ENCODE measurements at places on chromosomes 7 and 10.

- no peak for DNase-seq
Observed at GRCh38 chr10:15548331-15548730, 171.4 kb downstream of the ITGA8 start.

DNA sequence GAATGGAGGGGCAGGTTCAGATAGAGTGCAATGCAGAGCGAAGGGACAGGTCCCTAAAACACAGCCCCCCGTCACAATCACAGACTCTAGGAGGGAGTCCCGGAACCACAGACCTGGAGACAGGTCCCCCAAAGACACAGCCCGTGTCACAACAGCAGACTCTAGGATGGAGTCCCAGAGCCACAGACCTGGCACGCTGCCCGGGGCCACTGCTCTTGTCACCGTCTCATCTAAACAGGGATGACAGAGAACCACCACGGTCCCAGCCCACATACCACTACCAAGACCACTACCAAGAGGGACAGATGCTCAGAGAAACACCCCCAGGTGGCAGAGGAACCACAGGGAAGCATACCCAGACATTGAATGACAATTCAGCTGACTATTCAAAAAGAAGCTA, 183.9 kb downstream of the TCERG1L start:
- no peak for DNase-seq

GRCh38 chr10:30687698-30688213, 58.2 kb upstream of the LYZL2 start:
- DNase-seq: peak; percentile 83

- no peak for DNase-seq
Observed at GRCh38 chr10:118838364-118838763, 83.6 kb upstream of the CACUL1 start.

GRCh38 chr10:43794181-43794815, 145.6 kb upstream of the ZNF32 start:
- peak; percentile 58 for DNase-seq

DNA sequence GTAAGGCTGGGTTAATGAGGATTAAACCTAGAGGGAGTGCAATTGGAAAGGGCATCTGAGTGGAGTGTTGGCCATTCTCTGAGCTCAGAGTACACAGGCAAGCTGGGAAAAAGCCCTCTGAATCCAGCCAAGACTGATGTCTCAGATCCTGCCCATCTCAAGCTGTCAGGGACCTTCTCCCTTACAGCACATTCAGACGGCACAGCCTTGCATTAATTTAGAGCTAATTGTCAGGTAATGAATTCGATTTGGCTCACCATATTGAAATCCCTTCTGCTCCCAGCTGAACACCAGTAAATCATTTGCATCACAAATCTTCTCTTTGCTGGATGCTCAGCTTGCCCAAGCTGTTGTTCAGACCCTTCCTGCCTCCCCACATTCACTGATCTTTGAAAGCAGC, 399.3 kb upstream of the PODXL start:
- DNase-seq: no peak

DNA sequence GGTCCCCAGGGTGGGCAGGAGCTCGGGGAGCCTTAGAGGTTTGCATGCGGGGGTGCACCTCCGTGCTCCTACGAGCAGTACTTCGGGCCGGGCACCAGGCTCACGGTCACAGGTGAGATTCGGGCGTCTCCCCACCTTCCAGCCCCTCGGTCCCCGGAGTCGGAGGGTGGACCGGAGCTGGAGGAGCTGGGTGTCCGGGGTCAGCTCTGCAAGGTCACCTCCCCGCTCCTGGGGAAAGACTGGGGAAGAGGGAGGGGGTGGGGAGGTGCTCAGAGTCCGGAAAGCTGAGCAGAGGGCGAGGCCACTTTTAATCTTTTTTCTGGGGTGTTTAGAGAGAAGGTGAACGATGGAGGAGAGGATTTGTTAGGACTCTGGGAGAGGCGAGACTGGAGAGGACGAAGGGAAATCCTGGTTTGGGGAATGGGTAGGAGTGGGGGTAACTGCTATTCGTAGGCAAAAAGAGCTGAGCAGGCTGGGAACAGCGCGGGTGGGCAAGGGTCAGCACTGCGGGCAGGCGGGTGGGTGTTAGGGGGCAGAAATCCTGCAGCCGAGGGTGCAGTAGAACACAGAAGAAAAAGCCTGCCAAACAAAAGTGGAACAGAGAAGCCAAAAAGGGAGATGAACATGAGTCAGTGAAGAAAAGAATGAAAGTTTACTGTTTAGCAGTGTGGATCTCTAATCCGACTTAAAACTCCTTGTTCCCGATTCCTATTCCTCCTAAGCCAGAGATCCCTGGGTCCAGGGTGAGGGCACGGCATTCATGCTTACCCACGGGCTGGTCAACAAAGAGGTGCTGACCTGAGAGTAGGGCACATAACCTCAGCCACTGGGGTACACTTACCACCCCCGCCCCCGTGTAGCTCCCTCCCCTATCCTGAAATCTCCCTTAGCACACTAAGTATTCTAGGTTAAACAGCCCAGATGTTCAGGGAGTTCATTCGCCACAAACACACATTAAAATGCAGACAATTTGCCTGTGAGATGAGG, 26.9 kb downstream of the PRSS2 start:
- no peak for DNase-seq

DNA sequence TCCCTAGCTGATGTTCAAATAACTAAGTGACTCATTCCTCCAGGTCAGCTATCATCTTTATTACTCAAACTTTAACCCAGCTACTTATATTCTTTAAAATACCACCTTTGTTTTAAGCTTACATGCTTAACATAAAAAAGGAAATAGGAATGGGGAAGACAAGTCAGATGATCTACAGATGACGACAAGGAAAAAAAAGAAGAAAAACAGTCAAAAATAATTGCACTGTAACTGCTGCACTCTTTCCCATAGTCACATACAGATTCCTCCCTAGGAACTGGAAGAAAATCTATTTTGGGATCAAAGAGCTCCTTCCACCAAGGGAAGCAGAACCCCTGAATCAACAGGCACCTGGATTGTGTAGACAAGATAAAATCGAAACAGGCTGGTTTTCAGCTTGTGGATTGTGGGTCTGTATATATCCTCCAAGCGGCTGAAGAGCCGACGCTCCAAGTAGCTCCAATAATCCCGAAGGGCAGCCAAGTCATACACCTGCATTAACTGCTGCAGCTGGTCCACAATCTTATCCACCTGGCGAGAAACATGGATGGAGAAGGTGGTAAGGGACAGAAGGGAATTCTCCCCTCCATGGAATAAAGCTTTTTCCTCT, 2.0 kb downstream of the WDR91 start:
- DNase-seq: no peak

GRCh38 chr7:11950281-11950680, 118.3 kb upstream of the THSD7A start:
- no peak for DNase-seq

- DNase-seq: peak; percentile 68
Observed at GRCh38 chr10:32256613-32257437, 90.1 kb downstream of the EPC1 start.

GRCh38 chr7:116717137-116717536, 45.1 kb downstream of the MET start:
- DNase-seq: no peak

DNA sequence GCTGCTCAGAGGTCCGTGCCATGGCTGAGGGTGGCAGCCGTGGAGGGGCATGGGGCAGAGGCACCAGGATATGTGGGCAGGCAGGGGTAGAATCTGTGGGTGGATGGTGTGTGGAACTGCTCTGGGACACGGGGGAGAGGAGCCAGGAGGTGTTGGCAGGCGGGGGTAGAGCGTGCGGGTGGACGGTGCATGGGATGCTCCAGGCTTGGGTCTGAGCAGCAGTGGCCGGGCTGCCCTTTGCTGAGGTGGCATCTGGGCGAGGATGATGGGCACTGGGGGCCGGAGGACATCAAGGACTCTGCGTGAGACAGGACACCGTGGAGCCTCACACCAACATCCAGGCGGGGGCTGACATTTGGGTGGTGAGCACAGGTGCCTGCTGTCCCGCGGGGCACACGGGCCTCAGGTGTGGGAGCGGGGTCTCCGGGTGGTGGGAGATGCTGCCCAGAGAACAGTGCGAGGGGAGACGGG, 46.2 kb downstream of the JAKMIP3 start:
- no peak for DNase-seq
